GM03348 (cell line): ENCODE measurements at places on chromosomes 11 and 22.

DNA sequence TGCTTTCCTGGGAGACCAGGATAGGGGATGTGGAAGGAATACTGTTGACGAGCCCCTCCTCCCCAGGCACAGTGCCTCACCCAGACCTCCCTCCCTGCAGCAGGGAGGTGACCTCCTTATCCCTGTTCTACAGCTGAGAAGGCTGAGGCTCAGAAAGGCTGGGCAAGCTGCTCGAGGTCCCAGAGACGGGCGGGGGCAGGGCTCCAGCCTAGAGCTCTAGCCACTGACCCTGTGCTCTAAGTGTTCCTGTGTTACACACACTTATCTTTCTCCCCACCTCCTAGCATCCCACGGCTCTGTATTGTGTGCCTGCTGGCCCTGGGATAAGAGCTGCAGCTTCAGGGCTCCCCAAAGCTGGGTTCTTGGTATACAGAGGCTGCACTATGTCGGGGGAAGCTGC lies 7.9 kb downstream of the CCDC134 start:
- DNase-seq = no peak

DNA sequence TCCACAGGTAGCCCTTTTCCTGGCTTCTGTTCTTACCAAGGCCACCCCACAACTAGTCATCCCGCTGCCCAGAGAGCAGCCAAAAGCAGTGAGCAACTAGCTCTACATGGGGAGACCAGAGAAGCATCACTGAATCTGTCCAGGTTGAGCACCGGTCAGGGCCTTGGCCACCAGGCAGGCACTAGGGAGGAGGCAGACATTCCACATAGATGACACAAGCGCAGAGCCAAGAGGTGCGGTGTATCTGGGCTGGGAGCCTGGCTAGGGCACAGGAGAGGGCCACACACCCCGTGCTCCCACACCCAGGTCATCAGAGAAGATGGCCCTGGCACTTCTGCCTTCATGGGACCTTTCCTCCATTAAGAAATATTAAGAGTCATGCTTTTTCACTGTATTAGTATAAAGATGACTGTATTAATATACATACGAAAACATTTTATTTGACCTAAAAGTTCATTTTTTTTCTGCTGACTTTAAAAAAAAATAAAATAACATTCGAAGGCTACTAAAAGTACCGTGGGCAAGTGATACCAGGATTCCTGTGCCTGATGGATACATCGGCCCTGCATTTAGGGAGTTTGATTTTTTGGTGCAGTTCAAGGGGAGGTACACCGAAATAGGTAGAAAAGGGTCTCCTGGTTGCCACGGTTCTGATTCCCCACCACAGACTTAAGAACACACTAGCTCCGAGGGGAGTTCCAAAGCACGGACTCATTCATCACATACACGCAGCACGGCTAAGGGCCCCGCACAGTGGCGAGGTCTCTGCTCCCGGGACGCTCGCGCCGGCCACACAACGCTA lies 1.2 kb downstream of the DGCR2 start:
- peak; percentile 70 for DNase-seq

DNA sequence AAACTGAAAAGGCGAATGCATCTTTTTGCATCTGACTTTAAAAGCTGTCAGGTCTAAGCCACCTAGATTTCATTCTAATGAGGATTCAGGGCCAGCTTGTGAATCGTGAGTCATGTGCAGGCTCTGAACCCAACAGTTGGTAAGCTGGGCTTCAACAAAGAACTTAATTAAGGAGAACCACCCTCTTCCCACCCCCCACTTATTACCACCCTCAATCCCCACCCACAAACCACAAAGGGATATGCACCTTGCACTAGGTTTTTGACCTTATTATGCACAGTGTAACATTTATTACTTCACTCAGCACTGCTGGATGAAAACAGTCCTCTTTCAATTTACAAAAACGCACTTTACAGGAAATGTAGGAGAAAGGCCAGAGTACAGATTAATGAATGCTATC lies 94.1 kb upstream of the LIN7C start:
- no peak for DNase-seq

DNA sequence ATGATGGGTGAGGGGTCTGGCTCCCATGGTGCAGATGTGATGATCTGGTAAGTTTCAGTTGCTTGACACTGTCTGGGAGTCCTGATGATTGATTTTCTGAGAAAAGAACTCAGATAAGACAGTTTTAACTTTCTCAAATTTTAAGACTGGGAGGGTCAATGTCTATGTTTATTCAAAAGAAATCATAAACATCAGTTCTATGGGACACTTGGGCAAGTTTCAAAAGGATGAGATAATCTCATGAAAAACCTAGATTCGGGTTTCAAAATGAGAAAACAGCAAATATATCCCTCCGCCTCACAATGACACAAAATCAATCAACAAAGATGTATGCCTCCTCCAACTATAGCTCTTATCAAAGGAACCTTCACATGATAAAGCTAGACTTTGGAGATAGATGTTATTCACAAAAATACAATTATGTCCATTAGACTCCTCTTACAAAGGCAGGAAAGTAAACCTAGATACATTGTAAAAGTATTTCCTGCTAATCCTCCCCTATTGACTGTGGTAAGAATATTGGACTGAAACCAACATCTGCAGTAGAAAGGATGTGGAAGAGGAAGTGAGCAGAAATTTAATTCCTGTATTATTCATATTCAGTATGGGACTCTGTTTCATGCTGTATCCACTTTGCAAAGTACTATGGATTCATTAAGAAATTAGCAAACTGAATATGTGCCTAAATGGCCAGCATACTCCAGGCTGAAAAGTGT lies 21.6 kb downstream of the SVIP start:
- no peak for DNase-seq

- no peak for DNase-seq
Measured at GRCh38 chr11:134866981-134867675, 455.1 kb upstream of the B3GAT1 start.

- no peak for DNase-seq
Measured at GRCh38 chr11:93659841-93660240, 1.6 kb upstream of the CEP295 start.

DNA sequence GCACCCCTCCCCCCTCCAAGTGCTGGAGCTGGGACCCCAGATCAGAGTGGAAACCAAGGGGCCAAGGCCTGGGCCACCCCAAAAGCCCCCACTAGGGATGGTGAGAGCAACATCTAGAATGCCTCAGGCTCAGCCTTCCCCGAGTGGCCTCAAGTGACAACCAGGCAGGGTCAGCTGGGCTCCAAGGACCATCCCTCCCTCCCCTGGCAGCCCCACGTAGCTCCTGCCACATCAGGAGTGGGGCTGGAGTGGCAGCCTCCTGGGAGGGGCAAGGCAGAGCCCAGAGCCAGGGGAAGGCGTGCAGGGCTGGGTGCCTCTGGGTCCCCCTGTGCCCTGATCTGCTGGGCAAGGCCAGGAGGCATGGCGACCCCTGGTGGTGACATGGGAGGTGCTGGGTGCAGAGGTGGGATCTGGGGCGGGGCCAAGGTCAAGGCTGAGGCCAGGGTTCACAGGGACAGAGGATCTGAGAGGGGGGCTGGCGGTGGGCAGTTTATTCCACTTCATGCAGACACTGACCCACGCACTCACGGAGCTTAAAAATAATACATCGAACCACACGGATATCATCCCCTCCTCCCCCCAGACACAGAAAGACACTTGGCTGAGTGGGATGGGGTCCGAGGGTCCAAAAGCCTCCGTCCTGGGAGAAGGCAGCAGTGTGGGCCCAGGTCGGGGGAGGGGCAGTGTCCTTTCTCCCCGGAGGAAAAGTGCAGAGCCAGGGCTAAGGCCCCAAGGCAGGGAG lies 15.8 kb upstream of the EHD1 start:
- DNase-seq = peak; percentile 86

DNA sequence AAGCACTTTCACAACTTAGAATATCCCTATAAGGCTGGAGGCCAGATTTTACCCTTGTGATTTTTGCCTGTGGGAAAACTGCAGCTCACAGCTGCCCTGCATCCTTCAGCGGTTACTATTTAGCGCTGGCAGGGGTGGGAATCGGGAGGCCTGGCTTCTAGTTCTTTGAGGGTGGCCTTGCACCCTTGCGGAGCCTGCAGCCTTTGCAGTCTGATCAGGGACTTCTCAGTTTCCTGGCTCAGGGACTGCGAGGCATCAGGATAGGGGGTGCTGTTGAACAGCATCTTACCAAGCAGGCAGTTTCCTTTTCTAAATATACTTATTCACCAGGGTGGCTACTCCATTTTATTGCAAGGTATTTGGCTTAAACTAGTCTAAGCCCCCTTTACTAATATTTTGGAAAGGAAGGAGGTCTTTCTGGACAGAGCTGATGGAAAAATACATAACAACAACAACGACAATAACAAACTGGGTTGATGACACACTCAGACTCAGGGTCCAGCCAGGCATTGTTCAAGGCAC lies 2.9 kb upstream of the APOA1 start:
- peak; percentile 15 for DNase-seq

DNA sequence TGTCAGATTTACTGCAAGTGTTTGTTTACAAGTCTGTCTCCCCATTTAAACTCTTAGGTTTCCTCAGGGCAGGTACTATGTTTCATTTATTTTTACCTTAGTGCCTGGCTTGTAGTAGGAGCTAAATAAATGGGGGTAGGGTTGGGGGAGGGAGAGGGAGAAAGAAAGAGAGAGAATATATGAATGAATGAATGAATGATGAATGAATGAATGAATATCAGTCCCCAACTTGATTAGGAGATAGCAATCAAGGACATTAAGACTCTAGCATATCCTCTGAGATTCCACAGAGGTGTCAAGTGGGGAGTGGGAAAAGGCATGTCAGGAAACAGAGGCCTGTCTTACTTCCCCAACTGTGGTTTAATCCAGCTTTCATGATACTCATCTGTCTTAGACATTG lies 83.2 kb downstream of the ME3 start:
- DNase-seq = no peak

GRCh38 chr11:33262011-33262645 lies 4.9 kb downstream of the HIPK3 start:
- no peak for DNase-seq

DNA sequence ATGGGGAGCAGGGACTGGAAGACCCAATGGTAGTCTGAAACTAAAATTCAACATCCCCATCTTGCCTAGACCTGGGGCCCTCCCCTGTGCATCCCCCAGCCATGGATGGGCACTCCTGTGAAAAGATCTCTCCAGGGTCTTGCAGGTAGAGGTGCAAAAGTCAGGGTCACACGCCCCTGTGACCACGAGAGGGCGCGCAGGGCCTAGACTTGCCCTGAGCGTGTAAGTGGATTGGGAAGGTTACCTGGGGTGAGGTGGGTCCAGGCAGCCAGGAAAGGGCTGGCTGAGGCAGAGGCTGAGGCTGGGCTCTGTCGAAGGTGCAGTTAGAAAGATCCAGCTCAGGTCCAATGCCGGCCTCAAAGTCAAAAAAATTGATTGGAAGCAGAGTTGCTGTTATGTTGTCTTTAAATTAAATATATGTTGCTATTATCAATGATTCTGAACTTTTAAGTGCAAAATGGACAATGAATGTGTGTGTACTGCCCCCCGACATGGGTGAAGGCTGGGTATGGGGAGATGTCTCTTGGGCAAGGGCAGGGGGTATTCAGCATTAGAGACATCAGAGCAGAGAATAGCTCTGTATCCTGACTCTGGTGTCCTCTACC lies 4.8 kb upstream of the POU2F3 start:
- peak; percentile 72 for DNase-seq

DNA sequence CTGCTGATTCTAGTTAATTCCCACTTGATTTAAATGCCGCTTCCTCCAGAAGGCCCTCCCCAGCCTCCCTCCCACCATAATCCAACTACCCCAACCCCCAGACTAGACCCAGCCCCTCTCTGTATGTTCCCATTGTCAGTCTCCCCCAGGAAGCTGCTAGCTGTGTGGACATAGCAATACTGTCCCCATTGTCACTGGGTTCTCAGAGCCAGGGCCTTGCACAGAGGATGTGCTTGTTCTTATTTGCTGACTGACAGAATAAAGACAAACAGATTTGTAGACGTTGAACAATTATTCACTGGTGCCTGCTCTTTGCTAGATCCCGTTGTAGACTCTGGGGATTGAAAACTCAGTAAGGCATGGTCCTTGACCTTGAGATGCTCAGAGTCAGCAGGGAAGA lies 45.7 kb upstream of the NAV2 start:
- DNase-seq = no peak

GRCh38 chr22:40876907-40877306 lies 15.0 kb upstream of the DNAJB7 start:
- DNase-seq = no peak

DNA sequence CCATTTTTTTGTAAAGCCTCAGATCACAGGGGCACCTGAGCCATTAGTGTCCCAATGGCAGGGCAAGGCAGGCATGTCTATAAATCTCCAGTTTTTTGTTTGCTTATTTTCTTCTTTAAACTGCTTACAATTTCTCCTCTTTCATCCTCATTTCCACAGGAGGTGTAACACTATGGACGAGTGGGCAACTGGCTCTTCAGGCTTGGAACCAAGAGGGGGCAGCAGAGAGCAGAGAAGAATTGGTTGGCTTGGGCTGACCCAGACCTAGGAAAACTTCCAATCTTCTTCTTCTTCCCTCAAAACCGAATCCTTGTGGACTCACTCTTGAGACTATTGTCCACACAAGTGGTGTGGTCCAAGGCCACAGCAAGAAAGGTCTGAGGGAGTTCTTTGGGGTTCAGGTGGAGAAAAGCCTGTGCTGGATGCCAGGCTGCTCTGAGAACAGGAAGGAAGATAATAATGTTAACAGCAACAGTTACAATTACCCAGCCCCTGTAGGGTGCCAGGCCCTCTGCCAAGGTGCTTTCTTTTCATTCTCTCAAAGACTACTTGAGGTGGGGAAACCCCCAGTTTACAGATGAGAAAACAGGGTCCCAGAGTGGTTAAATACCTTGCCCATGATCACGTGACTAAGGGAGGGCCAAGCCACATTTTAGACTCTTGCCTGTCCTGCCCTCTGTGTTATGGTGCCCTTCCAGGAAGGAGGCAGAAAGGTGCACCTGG lies 70.7 kb upstream of the E2F8 start:
- DNase-seq = peak; percentile 86

DNA sequence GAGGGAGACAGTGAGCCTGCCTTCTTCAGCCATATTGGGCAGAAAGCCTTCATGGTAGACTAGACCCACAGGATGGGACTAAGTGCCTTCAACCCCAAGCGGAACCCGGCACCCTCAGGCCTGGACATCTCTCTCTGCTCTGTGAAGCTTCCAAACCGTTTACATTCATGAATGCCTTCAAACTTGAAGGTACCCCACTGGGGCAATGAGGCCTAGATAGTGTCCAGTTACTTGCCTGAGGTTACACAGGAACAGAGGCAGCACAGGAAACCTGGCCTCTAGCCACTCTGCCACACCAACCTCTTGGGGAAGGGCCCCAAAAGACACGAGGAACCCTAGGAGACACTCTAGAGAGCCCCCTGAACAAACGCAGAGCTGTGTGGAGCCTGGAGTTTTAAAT lies 14.5 kb upstream of the CYP2R1 start:
- DNase-seq = no peak

- DNase-seq = peak; percentile 50
Measured at GRCh38 chr11:113991170-113991569, 16.3 kb downstream of the HTR3A start.

- DNase-seq = no peak
Measured at GRCh38 chr11:114110952-114111947, 51.7 kb downstream of the ZBTB16 start.

GRCh38 chr11:72497731-72498130 lies 63.4 kb upstream of the CLPB start:
- DNase-seq = no peak
